ENCODE measurements at places on chromosomes 13 and 19.
A peak's percentile ranks its signal among the peaks of the same experiment; 100 is the strongest.

DNA sequence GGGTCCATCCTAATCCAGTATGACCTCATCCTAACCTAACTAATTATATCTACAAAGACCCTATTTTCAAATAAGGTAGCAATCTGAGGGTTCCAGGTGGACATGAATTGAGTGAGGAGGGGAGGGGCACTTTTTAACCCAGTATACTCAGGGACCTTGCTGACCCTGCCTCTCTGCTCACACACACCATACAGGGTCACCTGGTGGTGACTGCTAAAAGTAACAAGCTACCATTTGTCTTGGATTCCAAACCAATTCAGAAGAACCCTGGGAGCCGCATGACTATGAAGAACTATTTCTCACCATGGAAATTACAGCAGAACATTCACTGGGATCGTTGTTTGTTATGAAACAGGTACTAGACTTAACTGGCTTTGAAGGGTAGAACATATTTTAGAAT lies 151.9 kb downstream of the LACC1 start:
- DNase-seq: no peak

DNA sequence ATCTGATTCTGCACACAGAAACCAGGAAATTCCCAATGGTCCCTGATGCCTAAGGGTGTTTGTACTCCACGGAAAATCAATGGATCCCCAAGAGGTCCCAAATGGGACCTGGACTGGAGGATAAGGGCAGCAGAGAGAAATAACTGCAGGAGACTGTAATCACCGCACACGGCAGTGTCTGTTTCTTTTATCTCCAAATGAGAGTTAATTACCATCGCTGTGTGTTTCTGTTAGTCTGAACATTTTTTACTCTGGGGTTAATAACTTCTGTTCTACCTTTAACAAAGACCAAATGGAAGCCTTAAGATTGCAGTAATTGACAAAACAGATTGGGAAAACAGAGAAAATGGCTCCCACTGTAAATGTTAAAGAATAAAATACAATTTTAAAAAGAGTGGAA lies 320.9 kb downstream of the DCLK1 start:
- DNase-seq: no peak

DNA sequence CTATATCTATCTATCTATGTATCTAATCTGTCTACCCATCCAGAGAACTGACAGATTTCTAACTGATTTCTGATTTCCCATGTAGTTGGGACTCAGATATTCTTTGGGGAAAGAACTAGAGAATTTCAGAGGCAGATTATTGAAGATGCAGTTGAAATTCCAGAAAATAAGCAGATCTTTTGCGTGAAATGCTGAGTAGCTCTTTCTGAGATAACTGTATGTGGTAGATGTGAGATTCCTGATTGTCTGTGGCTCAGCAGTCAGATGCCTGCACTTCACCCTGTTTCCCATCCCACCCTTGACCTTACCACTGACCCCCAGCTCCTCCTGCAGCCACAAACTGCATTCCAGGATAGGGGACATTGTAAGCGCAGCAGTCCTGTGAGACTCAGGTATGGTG lies 61.5 kb downstream of the DGKH start:
- no peak for DNase-seq

GRCh38 chr13:108834193-108834592 lies 204.8 kb downstream of the MYO16 start:
- DNase-seq: no peak

DNA sequence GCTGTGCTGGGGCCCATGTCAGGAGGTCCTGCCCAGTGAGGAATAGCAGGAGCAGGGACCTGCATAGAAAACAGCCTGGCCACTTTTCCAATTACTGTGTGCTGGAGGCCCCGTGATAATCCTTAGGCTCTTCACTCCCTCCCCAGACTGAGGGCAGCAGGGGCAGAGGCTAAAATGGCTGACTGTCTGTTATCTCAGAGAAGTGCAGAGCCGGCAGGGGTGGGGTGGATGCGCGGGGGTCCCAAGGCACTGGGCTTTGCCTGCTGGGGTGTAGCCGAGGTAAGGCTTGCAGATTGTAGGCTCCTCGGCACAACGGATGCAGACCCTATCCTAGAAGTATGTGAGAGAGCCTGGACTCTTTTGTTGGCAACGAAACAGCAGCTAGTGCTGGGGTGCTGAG lies 1064.1 kb downstream of the OLFM4 start:
- no peak for DNase-seq

DNA sequence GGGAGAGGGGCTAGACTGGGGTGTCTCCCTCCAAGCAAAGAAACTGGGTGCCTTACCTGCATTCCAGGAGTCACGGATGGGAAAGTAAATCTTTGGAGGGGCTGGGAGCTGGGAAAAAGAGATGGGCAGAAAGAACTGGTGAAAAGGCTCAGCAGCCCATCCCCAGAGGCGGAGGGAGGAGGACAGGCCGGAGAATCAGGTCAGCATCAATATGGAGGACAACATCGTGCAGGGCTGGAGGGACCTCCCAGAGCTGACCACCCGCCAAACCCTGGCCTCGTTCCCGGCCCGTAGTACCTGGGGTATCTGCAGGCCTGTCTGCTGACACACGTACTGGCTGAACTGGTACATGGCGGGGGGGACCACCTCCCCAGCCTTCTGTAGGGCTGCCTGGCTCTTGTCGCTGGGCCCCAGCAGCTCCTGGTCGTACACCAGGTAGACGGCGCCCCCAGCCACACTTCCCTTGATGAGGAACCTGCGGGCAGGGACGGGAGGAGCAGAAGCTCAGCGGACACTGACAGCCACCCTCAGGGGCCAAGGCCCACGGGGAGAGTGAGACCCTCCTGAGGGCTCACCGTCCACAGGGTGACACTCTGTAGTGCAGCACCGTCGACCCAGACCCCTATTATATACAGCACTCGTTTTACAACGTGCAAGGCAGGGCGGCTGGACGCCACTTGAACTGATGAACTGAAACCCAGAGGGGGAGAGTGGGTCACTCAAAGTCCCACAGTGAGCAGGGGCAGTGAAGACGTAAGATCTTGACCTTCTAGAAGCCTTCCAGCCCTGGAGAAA lies 830 bp downstream of the MICOS13 start:
- no peak for DNase-seq

DNA sequence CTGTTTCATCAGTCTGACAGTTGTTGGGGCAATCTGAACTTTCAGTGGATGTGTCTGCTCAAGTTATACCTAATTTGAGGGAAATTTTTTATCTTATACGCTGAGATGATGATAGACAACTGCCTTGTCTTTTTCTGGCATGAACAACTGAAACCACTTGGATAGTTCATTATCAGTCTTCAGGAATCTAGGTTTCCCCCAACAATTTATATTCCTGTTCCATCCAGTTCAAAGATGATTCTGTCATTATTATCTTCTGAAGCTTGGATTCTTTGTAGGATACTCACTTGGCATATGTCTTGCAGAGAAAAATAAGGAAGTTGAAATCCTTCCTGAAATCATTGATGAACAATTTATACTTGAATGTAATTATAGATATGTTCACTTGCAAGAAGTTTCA lies 193.7 kb downstream of the LMO7 start:
- DNase-seq: no peak

GRCh38 chr19:49686503-49687088 lies 2.8 kb upstream of the ADM5 start:
- DNase-seq: no peak

- DNase-seq: peak; percentile 18
These were observed 2.6 kb downstream of the ISYNA1 start for GRCh38 chr19:18435178-18435841.

- DNase-seq: no peak
These were observed 133.9 kb downstream of the KL start for GRCh38 chr13:33150126-33150525.

- no peak for DNase-seq
These were observed 28.9 kb downstream of the ARHGEF7 start for GRCh38 chr13:111143865-111144540.

- no peak for DNase-seq
These were observed 1.5 kb downstream of the GNA11 start for GRCh38 chr19:3095441-3096191.

GRCh38 chr13:54628383-54628782 lies 1599.8 kb downstream of the OLFM4 start:
- DNase-seq: no peak

DNA sequence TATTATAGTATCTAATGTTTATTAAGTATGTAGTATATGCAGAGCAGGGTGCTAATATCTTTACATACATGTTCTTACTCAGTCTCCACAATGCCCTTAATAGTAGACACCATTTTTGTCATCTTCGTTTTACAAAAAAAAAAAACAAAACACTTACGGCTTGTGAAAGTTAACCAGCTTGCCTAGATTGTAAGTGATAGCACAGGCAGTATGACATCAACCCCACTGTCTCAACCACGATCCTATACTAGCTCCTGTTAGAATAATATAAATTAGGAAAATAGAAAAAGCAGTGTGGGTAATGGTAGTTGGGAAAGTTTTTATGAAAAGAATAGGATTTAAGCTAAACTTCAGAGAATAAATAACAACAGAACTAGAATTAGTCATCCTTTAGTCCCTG lies 34.3 kb downstream of the MICU2 start:
- DNase-seq: no peak

- no peak for DNase-seq
These were observed 16.1 kb upstream of the TPT1 start for GRCh38 chr13:45356966-45357672.

DNA sequence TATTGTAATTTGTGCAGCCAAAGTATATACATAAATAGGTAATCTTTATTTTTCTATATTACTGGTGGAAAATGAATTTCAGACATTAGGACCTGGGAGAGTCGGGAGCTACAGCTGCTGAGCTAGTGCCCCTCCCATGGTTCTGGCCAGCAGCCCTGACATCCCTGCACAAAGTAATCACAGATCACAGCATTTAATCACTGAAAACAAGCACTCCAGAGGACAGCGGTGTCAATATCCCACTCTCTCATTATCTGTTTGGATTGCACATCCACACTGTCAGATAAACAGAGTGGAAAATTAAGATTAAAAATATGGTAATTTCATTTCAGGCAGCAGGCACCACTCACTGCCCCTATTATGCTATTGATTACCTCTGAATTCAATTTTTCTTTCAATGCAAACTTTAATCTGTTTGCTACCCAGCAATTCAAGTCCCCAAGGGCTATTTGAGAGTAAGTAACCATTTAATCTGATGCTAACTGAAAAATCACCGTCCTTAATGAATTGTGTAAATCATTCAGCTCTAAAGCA lies 254.1 kb upstream of the SOX21 start:
- DNase-seq: no peak

DNA sequence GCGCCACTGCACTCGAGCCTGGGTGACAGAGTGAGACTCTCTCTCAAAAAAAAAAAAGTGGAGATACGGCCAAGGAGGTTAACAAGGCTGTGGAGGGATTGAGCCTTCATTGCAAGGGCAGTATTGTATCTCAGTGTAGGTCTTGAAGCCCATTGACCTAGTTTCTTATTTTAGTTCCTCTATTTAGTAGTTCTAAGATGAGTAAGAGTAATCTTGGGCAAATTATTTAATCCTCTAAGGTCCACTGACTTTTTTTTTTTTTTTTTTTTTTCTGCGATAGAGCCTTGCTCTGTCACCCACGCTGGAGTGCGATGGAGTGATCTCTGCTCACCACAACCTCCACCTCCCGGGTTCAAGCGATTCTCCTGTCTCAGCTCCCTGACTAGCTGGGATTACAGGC lies 14.3 kb upstream of the ILF3 start:
- no peak for DNase-seq

- peak; percentile 93 for DNase-seq
These were observed at the start of gene ATP5F1D for GRCh38 chr19:1241417-1242095. Gene ATP5F1D, plus strand, starts transcription at chr19:1241751. Its CDS starts 100 bp downstream, at chr19:1241851.
